ENCODE measurements at places on chromosomes 4 and X.

GRCh38 chr4:148376151-148376550 is 66.1 kb downstream of the NR3C2 start:
- DNase-seq: peak; percentile 17

DNA sequence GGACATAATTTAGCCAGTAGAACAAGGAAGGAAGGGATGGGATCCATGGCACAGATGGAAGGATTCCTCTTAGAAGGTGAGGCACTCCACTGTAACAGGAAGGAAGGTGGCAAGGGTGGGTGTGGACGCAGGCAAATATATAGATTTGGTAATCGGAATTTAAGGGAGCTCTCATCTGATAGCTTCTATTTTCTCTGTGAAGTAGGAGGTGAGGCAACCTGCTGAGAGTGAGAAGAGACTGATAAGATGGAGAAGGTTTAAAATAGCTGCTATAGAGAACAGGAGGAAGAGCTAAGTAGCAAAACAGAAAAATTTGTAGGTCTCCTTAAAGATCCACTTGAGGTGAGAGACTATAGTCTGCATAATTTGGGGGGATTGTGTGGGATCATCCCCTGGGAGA is 61.8 kb upstream of the BRS3 start:
- no peak for DNase-seq

DNA sequence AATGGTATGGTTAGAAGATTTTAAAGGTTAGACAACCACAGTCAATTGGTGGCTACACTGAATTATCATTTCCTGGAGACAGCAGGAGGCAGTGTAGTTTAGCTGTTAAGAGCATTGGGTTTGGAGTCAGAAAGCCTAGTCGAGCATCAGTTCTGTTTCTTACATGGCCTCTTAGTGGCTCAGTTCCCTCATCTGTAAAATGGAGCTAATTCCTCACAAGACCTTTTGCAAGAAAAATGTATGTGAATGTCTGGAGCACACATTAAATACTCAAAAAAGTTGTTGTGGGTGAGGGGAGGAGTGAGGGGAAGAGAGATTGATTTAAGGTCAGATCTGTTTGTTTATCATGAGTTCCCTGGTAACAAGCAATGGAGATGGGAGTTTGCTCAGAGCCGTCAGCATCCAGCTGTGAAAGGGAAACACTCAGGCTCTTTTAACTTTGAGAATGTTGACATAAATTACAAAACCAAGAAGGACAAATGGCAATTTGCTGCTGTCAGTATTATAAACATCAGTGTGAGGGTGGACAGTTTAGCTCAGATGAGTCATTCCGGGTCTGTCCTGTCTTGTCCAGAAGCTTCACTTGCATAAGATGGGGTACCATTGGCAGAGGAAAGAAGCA is 98.2 kb upstream of the PGRMC2 start:
- no peak for DNase-seq

DNA sequence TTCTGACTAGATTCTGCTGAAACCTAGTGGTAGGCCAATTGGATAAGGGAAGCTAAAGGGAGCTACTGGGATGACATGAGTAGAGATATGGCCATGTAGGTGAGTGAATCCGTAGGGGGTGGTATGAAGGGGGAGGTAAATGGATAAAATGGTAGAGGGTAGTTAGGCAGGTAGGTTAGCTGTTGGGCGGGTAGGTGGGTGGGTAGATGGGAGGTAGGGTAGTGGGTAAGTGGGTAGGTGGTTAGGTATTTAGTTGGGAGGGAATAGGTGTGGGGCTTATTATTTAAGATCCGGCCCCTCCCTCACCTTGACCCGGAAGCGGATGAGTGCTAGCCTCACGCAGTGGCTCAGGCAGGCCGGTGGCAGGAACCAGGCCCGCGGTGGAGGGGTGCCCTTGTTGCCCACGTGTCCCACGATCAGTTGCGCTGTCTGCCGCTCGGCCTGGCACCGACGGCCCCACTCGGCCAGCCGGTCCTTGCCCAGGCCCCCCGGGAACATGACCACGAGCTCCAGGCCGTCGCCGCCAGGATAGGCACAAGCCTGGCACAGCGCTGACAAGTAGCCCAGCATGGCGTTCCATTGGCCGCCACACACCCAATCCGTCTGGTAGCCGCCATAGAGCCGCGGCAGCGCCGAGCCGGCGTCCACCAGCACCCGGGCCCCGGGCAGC is 725 bp downstream of the FAM120C start:
- peak; percentile 67 for DNase-seq

- DNase-seq: no peak
Observed at GRCh38 chr4:24956763-24957162, 43.9 kb upstream of the CCDC149 start.

GRCh38 chr4:47484168-47484567 is 907 bp upstream of the ATP10D start:
- no peak for DNase-seq

DNA sequence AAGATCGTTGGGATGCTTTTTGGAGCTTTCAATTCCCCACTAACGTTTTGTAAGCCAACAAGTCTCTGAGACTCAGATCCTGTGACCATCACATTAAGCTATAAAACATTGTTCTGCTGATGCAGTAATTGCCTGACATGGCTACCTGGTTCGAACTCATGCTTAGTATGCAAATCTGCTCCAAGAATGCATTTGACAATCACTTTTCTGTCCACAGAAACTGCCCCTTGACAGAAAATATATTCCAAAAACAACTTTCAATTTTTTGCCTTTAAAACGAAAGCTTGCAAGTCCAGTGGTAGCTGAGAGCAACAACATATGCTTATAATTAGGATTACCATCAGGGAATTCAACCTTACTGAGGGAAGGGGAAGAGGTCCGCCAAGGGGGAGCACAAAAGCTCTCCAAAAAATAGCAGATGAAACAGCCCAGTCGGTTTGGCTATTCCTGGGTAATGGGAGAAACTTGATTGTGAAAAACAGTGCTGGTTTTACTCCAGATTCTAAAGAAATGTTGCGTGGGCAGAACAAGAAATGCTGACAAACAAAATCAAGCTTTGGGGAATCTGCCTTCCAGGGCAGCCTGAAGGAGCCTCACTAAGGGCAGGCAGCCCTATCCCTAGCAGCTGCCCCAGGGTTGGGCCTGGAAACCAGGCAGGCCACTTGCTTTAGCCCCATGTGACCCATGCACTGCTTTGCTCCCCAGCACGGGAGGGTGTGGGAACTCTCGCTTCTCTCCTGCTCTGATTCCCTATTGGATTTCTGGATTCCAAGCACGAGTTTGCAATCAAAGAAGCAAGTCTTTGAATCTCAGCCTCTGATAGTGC is 160.7 kb upstream of the LDB2 start:
- DNase-seq: no peak

DNA sequence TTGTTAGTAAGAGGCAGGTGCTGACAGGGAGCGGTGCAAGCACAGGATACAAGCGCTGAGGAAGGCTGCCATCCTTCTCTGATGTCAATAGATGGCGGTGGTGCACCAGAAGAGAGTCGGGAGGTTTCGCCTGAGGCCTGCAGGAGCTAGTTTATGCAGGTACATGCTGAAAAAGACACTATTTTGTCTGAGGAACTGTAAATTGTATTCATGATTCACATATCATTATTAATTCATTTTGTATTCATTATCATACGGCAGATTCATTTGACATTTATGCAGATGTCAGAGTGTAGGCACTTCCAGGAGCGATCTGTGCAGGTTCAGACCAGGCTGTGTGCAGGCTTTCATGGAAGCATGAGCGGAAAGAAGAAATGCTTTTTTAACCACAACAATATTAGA is 824.0 kb downstream of the STIM2 start:
- no peak for DNase-seq

GRCh38 chrX:129158505-129158904 is 364.8 kb downstream of the SMARCA1 start:
- DNase-seq: no peak

- DNase-seq: no peak
Observed at GRCh38 chr4:19298998-19299397, 952.7 kb upstream of the SLIT2 start.

GRCh38 chr4:173337463-173337862 is 3.3 kb upstream of the HMGB2 start:
- no peak for DNase-seq

GRCh38 chrX:151151665-151152267 is 24.6 kb upstream of the GPR50 start:
- DNase-seq: peak; percentile 3

- no peak for DNase-seq
Observed at GRCh38 chr4:61994036-61994435, 793.9 kb downstream of the ADGRL3 start.

GRCh38 chr4:158809611-158810486 is 41.0 kb downstream of the FNIP2 start:
- DNase-seq: no peak

GRCh38 chr4:161799710-161800109 is 364.1 kb downstream of the FSTL5 start:
- DNase-seq: no peak

DNA sequence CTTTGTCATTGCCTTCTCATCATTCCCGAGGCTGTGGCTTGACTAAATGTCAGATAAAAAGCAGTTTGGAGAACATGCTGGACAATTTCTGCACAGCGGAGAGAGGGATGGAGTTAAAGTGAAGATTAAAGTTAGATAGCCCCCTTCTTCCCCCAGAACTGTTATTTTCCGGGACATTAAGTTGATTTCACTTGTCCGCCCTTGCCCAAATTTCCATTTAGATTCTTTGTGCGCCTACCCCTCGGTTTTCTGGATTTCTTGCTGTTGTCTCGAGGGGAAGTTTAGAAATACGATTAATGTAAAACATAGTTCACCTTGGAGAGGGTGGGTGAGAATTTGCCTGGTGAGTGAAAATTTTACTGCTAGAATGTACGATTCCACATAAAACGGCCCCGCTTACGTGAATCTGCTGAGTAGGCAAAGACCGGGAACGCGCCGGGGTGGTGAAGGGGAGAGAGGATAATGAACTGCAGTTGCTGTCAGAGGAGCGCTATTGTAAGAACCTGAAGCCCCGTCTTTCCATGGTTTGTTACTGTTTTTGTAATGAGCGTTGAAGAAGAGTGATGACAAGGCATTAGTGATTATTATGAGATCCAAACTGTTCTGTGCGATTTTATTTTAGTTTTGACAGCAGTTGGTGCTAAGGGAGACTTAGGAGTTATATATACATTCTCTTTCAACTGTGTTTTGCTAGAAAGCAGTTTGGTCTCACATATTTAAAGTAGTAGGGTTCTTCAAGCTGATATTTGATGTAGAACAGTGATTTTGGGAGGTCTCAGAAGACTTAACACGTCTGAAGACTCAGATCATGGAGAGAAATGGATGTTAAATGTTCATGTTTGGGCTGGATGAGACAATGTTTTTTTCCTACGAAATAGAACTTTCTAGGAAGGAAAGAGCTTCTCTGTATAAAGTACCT is 73.0 kb downstream of the AFF1 start:
- DNase-seq: peak; percentile 29

DNA sequence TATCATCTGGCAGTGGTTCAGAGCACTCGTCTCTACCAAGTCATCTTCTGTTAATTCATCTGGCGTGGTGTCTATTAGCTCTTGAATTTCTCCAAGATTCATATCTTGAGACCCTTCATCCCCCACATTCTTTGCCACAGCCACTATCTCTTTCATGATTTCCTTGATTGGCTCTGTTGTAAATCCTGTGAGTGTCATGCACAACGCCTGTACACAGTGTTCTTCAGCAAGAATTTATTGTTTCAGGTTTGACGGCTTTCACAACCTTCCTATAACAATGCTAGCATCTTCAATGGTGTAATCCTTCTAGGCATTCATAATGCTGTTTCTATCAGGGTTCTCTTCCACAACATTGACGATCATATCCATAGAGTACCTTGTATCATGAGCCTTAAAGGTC is 30.9 kb downstream of the MGST2 start:
- DNase-seq: no peak

GRCh38 chr4:177826973-177827372 is 384.7 kb upstream of the AGA start:
- no peak for DNase-seq

DNA sequence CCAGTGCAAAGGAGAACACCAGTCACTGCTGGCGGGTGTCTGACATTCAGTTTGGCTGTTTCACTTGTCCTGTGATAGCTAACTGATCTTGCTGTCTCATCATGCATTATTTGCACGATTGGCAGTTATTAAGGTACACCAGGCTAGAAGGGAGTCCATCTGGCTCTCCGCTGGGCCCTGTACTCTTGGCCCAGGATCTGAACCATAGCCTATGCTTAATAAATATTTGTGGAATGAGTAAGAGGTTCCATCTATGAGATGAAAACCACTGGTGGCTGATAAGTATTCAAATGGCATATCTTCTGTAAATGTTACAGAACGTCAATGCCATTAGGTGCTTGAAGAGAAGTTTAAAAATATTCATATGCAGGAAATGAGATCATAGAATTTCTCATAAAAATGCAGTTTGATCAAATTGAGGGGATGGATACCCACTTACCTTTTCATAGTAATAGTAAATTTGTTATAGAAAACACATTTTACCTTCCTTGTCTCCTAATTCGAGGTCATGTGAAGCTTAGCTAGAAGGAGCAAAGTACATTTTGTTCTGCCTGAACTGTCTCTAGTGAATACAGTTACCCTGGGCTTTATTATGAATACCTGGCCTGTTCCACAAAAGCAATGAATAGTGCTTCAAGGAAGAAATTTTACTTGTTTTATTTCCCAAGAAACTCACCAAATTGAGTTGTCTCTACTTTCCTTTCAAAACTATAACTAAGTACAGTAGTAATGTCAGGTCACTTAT is 213.5 kb downstream of the CBR4 start:
- DNase-seq: no peak

DNA sequence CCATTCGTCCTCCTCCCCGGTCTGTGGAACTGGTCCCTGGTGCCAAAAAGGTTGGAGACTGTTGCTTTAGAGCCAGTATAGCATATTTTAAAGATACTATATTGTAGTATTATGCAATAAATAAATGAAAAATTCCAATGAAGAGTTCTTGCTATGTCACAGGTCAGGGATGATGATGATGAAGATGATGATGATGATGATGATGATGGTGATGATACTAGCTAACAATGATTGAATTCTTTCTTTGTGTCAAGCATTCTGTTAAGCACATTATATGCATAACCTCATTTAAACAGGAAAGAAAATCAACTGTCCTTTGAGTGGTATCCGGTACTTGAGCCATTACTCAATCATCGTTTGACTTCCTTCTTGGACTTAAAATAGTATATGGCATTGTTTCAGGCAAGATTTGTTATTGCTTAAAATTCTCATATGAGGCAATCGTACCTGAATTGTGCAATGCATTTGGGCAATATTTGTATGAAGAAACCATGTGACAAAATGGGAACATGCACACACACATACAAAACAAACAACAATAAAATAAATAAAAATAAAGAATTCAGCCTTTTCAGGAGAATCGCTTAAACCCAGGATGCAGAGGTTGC is 22.8 kb upstream of the TLR2 start:
- DNase-seq: no peak
